ENCODE measurements at places on chromosomes 16 and 17. TPM values are rescaled to one million over a fixed set of nuclear protein-coding genes. Genes with fewer than 3 reads are reported as not detected.
A peak's percentile ranks its signal among the peaks of the same experiment; 100 is the strongest.

DNA sequence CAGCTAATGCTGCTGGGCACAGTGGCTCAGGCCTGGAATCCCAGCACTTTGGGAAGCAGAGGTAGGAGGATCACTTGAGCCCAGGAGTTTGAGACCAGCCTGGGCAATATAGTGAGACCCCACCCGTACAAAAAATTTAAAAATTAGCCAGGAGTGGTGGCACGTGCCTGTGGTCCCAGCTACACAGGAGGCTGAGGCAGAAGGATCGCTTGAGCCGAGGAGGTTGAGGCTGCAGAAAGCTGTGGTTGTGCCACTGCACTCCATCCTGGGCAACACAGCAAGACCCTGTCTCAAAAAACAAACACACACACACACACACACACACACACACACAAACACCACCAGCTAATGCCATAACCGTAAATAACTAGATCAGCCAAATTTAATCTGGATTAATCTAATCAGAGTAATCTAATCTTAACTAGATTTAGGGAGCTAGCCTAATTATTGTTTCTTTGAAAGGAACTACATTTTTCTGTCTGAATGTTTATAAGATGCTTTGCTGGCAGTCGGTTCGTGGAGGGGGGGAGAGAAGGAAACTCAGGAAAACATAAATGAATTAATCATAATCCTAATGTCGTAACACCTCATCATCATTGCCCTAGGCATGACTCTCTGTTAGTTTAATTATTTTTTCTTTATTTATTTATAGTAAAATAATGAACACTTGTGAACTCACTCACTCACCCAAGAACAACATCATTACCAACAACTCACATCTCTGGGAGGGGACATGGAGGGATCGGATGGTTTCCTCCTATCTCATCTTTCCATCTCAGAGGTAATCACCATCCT, 12.5 kb upstream of the RBBP6 start:
- no peak for DNase-seq
- H3K4me3 ChIP-seq: no peak overlapping the region
- H3K27ac ChIP-seq: no peak overlapping the region
- H3K4me1 ChIP-seq: peaks cover 23% of the 10 kb centered on the region
- H3K36me3 ChIP-seq: no peaks in the 10 kb centered on the region

DNA sequence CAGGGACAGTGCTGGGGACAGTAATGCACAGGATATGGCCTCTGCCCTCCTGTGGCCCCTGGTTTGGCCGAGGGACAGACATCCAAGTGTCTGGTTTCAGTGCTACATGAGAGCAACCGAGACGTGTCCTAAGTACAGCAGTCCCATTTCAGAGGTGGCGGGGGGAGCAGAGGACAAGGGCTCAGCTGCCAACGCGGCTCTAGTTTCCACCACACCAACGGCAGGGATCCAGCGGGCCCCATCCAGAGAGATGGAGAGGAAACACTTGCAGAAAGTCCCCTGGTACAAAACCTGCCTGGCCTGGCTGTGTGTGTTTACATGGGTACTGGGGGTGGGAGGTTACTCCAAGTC, 125.8 kb upstream of the SMURF2 start:
- DNase-seq: no peak
- no peaks in the 10 kb centered on the region for H3K27me3 ChIP-seq
- H3K4me1 ChIP-seq: no peaks in the 10 kb centered on the region
- no peak overlapping the region for H3K4me3 ChIP-seq

- H3K4me1 ChIP-seq: peaks cover 8% of the 10 kb centered on the region
- H3K27ac ChIP-seq: no peak overlapping the region
- H3K27me3 ChIP-seq: no peaks in the 10 kb centered on the region
Observed at GRCh38 chr16:23679274-23679985, 741 bp downstream of the PLK1 start.

DNA sequence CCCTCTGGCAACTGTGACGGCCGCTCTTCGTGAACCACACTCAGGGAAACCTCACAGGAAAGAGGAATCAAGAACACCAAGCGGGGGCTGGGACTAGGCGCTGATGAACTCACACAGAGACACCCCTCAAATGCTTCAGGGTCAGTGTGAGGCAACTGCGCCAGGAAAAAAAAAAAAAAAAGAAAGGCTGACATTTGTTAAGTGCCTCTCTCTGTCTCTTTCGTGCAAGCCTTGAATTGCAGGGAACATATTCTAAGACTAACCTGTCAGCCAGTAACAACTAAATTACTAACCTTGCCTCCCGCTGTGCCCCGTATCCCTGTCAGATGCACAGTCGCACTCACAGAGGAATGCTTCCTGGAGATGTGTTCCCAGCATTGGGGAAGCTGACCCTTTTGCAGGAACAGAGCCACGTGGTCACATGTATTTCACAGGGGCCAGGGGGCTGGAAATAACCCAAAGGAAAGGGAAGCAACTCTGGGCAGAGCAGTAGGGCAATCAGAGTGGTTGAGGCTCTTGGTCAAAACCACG, 247.8 kb downstream of the XYLT1 start:
- H3K27me3 ChIP-seq: no peaks in the 10 kb centered on the region
- peaks cover 6% of the 10 kb centered on the region for H3K4me1 ChIP-seq
- no peaks in the 10 kb centered on the region for H3K36me3 ChIP-seq
- H3K27ac ChIP-seq: no peak overlapping the region

DNA sequence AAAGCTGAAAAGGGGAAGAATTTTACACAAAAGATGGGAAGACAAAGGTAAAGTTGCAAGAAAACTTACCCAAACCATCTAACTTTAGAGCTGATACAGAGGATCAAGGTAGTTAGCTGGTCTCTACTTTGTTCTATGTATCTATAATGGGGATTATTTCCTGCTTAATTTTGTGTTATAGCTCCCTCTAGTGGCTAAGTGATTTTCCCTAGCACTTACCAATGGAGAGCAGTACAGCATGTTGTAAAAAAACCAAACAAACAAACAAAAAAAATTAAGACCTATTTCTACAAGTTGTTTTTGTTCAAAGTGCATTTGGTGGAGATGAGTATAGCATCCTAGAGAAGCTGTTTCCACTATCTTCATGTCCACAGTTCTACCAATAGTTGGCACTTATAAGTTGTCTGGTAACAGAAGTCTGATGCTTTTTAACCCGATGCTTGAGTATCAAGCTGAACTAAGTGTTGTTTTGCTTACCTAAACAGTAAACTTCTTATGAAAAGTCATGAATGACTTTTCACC, 7.5 kb downstream of the SRSF1 start:
- H3K27ac ChIP-seq: no peak overlapping the region
- H3K27me3 ChIP-seq: no peaks in the 10 kb centered on the region
- peaks cover 3% of the 10 kb centered on the region for H3K4me1 ChIP-seq
- DNase-seq: no peak
- no peaks in the 10 kb centered on the region for H3K36me3 ChIP-seq

- no peaks in the 10 kb centered on the region for H3K27me3 ChIP-seq
- H3K4me3 ChIP-seq: no peak overlapping the region
- H3K27ac ChIP-seq: peak overlapping the region; percentile 47
- H3K4me1 ChIP-seq: peaks cover 54% of the 10 kb centered on the region
- DNase-seq: no peak
- H3K36me3 ChIP-seq: no peaks in the 10 kb centered on the region
Observed at GRCh38 chr17:2089021-2089422, 34.1 kb downstream of the HIC1 start.

GRCh38 chr17:35488991-35489390, 40.4 kb upstream of the SLFN13 start:
- no peaks in the 10 kb centered on the region for H3K4me1 ChIP-seq
- DNase-seq: no peak
- H3K27me3 ChIP-seq: no peaks in the 10 kb centered on the region
- no peak overlapping the region for H3K4me3 ChIP-seq
- no peaks in the 10 kb centered on the region for H3K36me3 ChIP-seq

DNA sequence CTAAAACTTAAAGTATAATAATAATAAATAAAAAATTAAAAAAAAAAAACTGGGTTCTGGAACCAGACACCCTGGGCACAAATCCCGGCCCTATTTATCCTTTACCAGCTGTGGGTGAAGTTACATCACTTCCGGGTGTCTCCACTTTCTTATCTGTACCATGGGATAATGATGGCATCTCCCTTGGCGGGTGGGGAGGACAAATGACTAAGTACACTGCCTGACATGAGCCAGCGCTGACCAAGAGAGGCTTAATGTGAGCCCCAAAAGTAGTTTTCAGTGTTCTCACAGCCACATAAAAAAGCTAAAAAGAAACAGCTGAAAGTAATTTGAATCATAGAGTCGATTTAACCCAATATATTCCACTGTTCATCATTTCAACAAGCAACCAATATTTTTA, 424.9 kb downstream of the SOX9 start:
- DNase-seq: no peak
- no peaks in the 10 kb centered on the region for H3K36me3 ChIP-seq
- no peaks in the 10 kb centered on the region for H3K27me3 ChIP-seq
- no peaks in the 10 kb centered on the region for H3K4me1 ChIP-seq
- H3K27ac ChIP-seq: no peak overlapping the region

DNA sequence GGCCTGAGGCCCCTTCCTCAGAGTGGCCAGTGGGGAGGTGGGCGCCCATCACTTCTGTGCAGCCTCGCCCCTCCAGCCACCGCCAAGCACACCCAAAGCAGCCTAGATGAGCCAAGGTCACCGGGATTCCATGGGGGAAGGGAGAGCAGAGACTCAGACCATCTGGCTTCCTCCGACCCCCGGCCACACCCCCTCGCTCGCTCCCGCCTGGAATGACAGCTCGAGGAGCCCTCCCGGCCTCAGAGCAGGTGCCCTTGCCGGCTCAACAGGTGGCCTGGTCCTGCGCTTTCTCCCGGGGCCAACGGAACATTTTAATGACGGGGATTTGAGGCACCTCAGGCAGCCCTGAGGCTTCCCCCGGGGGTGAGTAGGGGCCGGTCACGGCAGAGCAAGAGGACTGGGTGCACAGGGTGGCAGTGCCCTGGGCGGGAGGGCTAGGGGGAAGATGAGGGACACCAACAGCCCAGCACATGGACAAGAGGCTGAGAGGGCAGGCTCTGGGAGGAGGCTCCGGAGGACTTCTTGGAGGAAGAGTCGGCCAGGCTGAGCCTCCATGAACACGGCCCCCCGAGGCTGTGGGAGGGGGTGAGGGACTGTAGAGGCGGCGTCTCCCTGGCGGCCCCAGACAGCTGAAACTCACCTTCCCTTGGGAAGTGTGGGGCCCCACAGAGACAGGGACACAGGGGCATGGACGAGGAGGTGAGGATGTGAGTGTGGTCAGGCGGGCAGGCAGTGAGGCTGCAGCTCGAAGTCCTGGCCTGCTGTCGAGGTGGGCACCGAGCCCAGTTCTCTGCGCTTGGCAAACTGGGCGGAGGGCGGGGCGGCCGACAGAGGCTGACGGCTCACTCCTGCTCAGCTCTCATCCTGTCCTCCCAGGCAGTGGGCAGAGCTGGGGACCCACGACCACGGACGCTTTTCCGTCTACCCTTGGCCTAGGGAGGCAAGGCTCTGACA, 12.5 kb upstream of the C1QTNF8 start:
- H3K27ac ChIP-seq: no peak overlapping the region
- peaks cover 1% of the 10 kb centered on the region for H3K4me1 ChIP-seq
- no peak overlapping the region for H3K4me3 ChIP-seq
- no peaks in the 10 kb centered on the region for H3K36me3 ChIP-seq
- peak; percentile 71 for DNase-seq

- H3K4me1 ChIP-seq: no peaks in the 10 kb centered on the region
- no peak overlapping the region for H3K4me3 ChIP-seq
- DNase-seq: no peak
- no peak overlapping the region for H3K27ac ChIP-seq
Observed at GRCh38 chr16:13291591-13292333, 390.4 kb downstream of the SHISA9 start.

DNA sequence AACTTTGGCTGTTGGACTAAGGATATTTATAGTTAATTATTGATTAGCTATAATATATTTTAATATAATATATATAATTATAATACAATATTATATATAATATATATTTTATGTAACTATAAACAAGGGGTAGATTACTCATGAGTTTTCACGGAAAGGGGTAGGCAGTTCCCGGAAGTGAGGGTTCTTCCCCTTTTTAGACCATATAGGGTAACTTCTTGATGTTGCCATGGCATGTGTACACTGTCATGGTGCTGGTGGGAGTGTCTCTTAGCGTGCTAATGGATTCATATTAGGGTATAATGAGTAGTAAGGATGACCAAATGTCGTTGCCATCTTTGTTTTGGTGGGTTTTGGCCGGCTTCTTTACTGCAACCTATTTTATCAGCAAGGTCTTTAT, 315.6 kb downstream of the WWOX start:
- no peaks in the 10 kb centered on the region for H3K27me3 ChIP-seq
- no peak overlapping the region for H3K27ac ChIP-seq
- H3K4me1 ChIP-seq: no peaks in the 10 kb centered on the region
- no peak for DNase-seq
- no peak overlapping the region for H3K4me3 ChIP-seq

DNA sequence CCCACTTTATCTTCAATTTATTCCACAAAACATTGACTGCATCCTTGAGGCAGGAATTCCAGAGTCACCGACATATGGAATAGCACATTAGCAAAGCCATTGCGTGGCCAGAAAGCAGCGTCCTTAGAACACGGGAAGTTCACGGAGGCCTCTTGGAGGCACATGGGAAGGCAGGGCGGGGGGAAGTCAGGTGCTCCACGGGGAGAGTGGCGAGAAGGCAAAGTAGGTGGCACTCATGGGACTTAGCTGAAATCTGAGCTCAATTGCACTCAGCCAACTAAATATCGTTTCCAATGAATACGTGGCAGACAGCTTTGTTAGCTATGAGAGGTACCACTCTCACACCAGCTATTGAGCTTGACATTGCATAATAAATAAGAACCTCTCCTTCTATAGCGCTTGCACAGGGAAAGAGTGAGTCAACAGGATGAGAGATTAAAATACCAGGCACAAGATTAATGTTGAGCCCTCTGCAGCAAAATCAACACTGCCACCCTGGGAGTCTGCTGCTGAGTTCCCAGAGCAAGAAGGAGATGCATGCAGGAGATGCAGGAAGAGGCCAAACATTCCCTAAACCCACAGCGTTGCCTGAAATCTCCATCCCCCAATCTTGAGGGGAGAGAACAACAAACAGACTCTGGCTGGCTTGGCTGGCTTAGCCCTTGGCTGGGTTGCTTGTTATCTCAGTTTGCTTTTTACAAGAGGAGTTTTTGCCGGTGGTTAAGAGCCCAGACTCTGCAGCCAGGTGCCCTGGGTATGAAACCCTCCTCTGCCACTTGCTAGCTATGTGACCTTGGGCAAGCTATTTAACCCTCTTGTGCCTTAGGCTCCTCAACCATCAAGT, 28.8 kb downstream of the ABCC12 start:
- no peak overlapping the region for H3K4me3 ChIP-seq
- no peak overlapping the region for H3K27ac ChIP-seq
- no peaks in the 10 kb centered on the region for H3K36me3 ChIP-seq
- no peaks in the 10 kb centered on the region for H3K27me3 ChIP-seq
- no peak for DNase-seq

- no peaks in the 10 kb centered on the region for H3K27me3 ChIP-seq
- H3K4me1 ChIP-seq: peaks cover 9% of the 10 kb centered on the region
- peak; percentile 81 for DNase-seq
- no peaks in the 10 kb centered on the region for H3K36me3 ChIP-seq
Observed at GRCh38 chr16:17467923-17468540, 2.7 kb downstream of the XYLT1 start.

The ABCC12 gene
- polyA plus RNA-seq: 24.6 TPM

The SLC35G6 gene
- polyA plus RNA-seq: 3.9 TPM

The TEKT3 gene
- polyA plus RNA-seq: 106 TPM

The KCNAB3 gene
- 3.3 TPM for polyA plus RNA-seq

The KCNJ12 gene
- 2.4 TPM for polyA plus RNA-seq
